Activated CD4-positive, alpha-beta T cell treated with anti-CD3 and anti-CD28 coated beads for 36 hours (primary cell): ENCODE measurements at places on chromosomes 11 and 22. TPM values are rescaled to one million over a fixed set of nuclear protein-coding genes. Genes with fewer than 3 reads are reported as not detected.

Gene TMEM191B
- 3.2 TPM for total RNA-seq

Gene TSPAN32
- 7.6 TPM for total RNA-seq

Gene ACAT1
- total RNA-seq = 59.0 TPM

Gene CSNK1E
- 145 TPM for total RNA-seq

Gene RNH1
- 111 TPM for total RNA-seq

DNA sequence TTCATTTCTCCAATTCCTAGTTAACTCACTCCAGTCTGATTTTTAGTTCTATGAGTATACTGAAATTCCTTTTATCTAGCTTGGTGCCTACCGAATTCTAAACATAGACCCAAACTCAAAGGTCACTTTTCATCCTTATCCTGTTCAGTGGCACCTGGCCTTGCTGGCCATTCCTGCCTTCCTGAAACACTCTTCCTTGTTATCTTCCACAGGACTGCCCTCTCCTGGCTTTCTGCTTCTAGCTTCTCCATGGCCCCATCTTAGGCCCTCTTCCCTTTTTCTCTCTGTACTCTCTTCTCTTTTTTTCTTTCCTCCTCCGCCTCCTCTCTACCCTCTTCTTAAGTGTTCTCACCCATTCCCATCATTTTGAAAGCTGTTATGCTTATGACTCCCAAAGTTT lies 87.3 kb downstream of the WNT11 start:
- DNase-seq = no peak

DNA sequence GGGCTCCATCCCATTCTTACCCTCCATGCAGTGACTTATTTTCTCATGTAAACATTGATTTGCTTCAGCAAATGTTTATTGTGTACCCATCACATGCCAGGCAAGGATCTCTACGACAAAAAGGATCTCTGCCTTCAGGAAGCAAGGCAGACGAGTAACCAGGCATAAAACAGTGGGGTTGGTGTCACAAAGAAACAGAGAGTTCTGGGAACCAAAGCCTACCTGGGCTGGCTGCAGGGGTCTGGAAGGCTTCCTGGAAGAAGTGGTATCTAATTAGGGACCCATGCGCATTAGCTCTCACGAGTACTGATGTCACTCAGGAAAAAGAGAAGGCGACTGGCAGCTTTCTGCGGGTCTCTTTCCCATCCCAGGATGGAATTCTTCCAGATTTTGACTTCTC lies 44.5 kb downstream of the KIAA1671 start:
- DNase-seq = no peak

- DNase-seq = no peak
These were observed 59.3 kb upstream of the NUP160 start for GRCh38 chr11:47907499-47907898.
